Fibroblast of gingiva (primary cell): ENCODE measurements at places on chromosomes 16 and 17.
A peak's percentile ranks its signal among the peaks of the same experiment; 100 is the strongest.

GRCh38 chr16:79276501-79276900 is 324.0 kb downstream of the MAF start:
- no peak for DNase-seq

GRCh38 chr16:50259334-50260205 is 6.8 kb upstream of the ADCY7 start:
- peak; percentile 60 for DNase-seq

DNA sequence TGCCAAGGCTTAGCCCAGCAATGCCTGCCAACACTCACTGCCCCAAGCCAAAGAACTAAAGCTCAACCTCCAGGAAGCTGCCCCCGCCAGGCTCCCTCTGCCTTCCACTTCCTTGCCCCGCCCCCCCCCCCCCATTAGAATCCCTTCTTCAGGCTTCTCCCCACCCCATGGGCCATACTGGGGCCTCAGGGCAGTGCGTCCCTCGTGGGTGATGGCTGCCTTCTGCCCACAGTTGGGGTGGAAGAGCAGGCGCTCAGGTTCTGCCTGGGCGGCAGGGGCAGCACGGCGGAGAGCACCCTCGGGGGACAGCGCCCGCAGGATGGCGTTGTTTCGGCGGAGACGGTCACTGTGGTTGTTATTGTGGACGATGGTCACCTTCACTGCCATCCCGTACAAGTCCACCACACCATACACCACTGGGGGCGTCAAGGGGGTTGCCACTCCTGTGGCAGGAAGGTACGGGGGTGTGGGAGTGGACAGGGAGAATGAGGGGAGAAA is 4.1 kb downstream of the NEURL4 start:
- DNase-seq, result no peak

- no peak for DNase-seq
Observed at GRCh38 chr17:82374626-82375331, 3.2 kb downstream of the UTS2R start.

DNA sequence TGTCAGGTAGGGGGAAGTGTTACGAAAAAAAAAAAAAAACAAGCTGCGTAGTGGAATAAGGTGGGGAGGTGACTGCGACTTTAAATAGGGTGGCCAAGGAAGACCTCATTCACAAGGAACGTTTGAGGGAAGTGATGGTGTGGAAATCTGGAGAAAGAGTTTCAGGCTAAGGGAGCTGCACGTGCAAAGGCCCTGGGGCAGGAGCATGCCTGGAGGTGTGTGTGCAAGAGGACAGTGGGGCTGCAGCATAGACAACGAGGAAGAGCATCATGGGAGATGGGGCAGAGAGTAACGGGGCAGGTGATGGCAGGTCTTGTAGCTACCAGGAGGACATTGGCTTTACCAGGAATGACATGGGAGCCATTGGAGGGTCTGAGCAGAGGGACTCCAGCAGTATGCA is 12.0 kb downstream of the GSG1L start:
- DNase-seq, result no peak

- peak; percentile 33 for DNase-seq
Observed at GRCh38 chr17:13114601-13115031, 96.8 kb upstream of the ELAC2 start.

DNA sequence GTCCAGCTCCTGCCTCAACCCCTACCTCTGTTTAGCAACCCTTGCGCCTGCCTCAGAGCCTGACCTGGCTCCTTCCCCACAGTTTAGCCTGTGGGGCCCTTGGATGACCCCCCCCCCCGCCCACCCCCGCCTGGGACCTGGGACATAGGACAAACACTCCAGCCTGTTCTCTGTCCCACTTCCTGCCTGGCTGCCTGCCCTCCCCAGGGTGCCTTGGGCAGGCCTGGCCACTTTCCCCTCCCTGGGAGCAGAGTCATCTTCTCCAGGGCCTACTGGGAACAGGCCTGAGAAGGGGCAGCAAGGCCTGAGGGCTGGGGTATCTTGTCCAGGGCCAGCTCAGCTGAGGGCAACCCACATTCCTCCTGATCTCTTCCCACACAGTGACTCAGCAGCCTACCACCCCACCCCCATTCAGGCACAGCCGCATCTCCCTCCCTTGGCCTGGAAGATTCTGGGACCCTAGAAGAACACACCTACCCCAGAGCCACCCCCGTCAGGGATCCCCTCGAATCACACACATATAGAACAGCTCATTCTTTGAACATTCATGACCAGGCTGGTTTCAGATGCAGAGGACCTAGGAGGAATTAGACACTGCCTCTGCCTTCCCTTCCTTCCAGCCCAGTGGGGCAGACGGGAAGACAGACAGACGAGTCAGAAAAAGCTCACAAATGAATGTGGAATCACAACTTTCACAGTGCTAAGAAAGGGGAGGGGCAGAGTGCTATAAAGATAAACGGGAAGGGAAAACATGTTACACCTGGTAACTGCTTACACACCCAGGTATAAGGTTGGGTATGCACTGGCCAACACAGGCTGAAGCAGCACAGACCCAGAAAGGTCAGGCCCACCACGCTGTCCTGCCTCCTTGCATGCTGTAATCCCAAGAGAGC is 6.0 kb downstream of the FHOD1 start:
- DNase-seq, result peak; percentile 91

- no peak for DNase-seq
Observed at GRCh38 chr17:70969521-70970034, 800.2 kb downstream of the KCNJ2 start.

DNA sequence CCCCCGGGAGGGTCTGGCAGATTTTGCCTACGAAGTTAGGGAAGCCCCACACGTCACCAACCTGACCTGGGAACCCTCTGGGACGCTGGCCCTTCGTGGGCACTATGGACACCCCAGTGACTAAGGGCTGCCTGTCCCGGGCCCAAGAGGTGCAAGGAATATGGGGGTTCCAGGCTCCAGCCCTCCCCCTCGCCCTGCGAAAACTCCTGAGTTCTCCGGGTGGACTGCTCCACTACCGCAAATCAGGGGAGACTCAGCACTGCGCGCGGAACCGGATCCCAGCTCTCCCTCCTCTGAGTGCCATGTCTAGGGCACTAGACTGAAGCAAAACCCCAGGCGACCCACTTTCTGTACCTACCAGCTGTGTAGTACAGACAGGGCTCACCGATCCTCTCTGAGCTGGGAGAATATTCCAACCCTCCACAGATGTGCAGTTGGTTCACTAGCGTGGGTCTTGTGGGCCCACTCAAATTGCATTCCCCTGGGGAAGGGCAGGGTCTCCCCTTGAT is at the start of gene ARL5C:
ARL5C (minus strand) TSS at position 321 of the 509 bp plus-strand sequence. CDS start 401 bp downstream, outside the sequence.
- no peak for DNase-seq

DNA sequence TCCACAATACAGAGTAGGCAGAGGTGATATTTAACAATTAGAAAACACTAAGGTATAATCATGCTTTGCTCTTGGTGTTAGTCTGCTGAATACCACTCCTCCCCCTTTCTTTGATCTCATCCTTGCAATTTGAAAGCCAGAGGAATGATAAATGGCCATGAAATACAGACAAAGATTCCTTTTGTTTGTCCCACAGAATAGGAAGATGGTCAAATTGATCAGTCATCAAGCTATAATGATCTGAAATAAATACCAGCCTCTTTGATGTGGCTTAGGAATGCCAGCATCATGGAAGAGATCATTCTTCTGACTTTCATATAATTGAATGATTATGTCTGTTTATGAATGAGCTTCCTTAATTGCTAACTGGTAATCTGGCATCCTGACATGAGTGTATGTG is 1541.7 kb upstream of the CDH8 start:
- no peak for DNase-seq

- no peak for DNase-seq
Observed at GRCh38 chr16:85522308-85522841, 90.7 kb upstream of the GSE1 start.

GRCh38 chr17:35630530-35631148 is 43.5 kb downstream of the AP2B1 start:
- no peak for DNase-seq

DNA sequence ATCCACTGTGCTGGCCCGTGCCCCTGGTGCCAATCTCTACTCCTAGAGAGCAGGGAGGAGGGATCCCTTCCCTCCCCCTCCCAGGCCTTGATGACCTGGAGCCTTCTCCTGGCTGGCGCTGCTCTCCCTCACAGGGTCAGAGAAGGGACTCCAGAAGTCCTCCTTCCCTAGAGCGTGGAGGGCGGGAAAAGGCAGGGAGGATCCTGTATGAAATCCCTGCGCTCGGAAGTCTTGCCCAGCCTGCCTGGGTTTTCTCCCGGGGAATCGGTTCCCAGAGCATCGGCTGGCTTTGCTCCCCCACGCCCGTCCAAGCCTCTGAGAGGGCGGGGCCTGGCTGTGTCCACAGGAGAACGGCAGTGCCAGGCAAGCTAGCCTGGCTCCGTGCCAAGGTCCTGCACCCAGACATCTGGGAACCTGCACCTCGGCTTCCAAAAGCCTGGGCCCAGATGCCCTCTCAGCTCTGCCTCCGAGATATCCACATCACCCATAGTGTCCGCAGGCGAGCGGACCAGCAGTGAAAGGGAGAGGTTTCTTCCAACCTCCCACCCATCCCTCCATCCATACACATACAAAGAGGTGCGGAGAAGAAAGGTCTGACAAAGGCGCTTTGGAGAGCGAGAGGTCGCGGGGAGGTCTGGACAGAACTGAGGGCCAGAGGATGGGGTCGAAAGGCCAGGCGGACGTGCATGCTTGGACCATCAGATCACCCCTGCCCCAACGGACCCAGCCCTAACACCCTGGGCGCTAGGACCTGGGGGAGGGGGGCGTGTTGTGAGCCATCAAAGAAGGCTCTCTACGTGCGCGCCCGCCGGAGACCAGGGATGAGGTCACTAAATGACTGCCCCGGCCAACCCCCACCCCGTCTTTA is 1.1 kb downstream of the MPP2 start:
- peak; percentile 24 for DNase-seq
